ENCODE measurements at places on chromosomes 2 and 18.

DNA sequence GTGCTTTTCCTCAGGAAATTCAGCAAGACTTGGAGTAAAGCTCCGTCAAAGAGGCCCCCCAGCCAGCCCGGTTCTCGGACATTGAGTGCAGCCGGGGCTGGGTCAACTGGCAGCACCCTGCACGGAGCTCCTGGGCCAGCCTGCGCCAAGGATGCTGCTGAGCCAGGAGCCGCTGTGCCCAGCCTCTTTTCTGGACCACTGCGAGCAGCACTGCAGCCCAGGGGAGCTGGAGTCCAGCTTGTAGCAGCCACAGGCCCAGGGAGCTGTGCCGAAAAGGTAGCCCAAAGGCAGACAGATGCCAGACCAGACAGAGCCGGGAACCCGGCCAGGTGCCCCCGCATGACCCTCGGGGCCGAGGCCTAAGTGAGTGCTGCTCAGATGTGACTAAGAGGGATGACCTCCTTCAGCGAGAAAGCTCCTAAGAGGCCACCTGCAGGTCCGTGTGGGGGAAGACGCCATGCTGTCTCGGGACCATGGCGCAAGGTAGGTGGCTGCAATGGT lies 7.3 kb downstream of the CLHC1 start:
- peak; percentile 14 for DNase-seq

DNA sequence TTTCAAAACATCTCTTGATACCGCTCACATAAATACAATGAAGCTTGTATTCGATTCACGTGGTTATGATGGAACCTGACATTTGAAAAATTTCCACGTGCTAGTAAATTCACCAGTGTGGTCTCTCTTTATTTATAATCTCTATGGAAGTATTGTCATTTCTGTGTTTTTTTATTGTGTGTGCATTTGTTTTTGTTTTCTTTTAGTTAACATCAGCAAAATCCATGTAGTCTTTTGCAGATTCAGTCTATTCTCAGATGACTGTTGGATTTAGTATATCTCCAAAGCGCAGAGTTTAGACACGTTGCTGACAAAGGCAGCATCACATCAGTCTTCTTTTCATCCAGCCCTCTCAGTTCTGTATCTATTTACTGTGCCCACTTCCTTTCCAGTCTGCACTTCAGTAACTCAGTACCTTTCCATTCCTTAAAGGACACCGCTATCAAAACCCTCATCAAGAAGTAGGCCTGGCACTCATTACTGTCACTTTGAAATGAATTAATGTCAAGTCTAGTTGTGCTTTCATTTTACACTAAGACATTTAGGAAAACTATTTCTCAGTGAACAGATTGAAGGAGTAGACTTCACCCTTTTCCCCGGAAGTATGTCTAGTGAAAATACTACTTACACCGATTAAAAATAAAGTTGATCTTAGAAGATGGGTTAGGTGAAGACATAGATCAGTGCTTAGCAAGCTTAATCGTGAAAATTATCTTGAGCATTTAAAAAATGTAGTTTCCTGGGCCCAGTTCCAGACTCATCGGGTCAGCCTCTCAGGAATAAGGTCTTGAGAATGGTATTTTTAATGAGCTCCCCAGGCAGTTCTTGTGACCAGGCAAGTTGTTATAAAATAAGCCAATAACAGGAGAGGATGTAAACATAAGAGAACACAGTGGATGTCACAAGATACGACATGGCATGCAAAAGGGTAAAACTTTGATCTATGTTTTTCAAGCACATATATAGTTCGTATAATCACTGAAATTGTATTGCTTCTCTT lies 506.8 kb upstream of the ZEB2 start:
- DNase-seq = no peak

GRCh38 chr18:60445341-60445740 lies 72.8 kb upstream of the MC4R start:
- no peak for DNase-seq

- DNase-seq = no peak
These were observed 776.1 kb upstream of the SOX11 start for GRCh38 chr2:4916094-4916493.

GRCh38 chr2:274503-274902 lies 9.8 kb downstream of the ACP1 start:
- DNase-seq = no peak

Data from neural progenitor cell (in vitro differentiated cells).